ENCODE measurements at places on chromosomes 4 and X.

- DNase-seq = no peak
Measured at GRCh38 chr4:113959539-113959937, 19.9 kb downstream of the ARSJ start.

GRCh38 chrX:84108584-84108983 lies 79.4 kb downstream of the RPS6KA6 start:
- no peak for DNase-seq

DNA sequence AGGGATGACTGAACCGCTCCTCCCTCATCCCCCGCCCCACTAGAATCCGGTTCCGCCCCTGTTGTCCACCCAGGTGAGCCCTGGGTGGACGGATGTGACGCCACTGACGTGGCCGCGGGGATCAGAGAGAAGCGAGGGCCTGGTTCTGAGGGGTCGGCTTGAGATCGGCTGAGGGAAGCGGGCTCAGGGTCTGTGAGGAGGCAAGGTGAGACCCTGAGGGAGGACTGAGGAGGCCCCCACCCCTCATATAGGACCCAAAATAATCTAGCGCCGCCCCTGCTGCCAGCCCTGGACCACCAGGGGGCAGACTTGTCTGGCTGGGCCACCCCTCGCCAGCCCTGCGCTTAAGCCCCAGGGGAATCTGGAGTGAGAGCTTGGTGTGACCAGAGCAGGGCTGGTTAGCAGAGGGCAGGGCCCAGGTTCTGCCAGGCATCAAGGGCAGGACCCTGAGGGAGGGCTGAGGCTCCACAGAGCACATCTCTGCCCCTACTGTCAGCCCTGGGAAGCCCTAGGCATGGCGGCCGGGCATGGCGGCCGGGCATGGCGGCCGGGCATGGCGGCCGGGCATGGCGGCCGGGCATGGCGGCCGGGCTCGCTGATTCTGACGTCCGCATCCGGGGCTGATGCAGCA lies at the start of gene MAGEA8:
TSS of gene MAGEA8 (plus strand) at position 103 of the 631 bp plus-strand sequence. CDS start 3,090 bp downstream, outside the sequence.
- no peak for DNase-seq

DNA sequence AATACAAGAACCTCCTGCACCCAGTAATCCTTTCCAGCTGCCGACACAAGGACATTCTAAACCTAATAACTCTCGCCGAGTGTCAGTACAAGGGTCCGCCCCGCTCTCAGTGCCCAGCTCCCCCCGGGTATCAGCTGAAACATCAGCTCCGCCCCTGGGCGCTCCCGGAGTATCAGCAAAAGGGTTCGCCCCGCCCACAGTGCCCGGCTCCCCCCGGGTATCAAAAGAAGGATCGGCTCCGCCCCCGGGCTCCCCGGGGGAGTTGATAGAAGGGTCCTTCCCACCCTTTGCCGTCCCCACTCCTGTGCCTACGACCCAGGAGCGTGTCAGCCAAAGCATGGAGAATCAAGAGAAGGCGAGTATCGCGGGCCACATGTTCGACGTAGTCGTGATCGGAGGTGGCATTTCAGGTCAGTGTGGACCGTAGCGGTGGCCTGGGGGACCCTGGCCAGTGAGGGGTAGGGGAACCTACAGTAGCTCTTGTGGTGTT lies at the start of gene MAOA:
TSS of gene MAOA (plus strand) at position 295 of the 490 bp plus-strand sequence. CDS start at position 338, 43 bp downstream.
- DNase-seq = peak; percentile 34

GRCh38 chr4:132797856-132798255 lies 351.2 kb upstream of the PCDH10 start:
- no peak for DNase-seq

- no peak for DNase-seq
Measured at GRCh38 chr4:170248029-170248428, 158.3 kb upstream of the AADAT start.

DNA sequence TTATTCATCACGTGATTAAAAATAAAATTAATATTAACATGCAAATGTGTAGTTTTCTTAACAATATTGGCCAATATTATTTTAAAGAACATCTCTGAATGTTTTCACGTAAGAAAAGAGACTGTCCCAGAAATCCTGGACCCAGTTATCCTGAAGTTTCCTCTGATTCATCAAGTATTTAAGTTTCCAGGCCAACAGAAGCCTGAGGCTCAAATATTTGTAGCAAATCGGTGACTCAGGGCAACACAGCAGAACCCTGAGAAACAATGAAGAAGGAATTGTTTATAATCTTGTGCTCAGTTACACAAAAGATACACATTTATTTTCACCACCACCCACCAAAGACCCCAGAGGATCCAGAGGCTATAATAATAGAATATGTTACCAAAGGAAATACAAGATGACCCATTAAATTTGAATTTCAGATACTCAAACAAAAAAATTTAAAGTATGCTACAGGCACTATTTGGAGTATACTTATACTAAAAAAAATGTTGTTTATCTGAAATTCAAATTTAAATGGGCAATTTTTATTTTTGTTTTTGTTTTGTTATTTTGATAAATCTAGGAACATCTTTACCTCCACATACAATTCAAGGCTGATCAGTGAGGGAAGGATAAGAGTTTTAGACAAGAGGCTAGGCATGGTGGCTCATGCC lies 33.9 kb upstream of the SLC7A11 start:
- no peak for DNase-seq

DNA sequence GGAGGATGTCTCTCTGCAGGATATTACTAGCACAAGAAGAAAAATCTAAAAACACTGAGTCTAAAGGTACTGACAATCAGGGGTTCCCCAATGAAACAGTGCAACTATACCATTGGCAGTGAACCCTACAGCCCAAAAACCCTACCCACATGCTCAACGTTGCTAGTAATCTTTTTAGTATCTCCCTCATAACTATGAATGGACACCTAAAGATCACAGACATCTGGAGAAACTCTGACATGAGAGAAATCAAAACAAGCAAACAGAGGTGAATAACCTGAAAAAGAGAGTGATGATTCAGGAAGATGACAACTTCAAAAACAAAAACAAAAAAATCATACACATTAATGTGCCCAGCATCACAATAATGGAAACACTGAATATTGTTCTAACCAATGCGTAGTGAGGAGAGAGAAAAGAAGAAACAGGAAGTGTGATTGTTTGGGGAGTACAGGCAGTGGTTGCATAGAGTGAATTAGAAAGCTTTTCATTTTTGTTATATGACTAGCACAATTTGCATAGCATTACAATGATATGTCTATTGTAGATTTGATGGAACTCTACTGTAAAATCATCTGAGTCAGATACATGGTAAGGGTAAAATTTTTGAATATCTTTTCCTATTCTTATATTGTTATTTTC lies 78.9 kb upstream of the FMR1 start:
- DNase-seq = no peak

DNA sequence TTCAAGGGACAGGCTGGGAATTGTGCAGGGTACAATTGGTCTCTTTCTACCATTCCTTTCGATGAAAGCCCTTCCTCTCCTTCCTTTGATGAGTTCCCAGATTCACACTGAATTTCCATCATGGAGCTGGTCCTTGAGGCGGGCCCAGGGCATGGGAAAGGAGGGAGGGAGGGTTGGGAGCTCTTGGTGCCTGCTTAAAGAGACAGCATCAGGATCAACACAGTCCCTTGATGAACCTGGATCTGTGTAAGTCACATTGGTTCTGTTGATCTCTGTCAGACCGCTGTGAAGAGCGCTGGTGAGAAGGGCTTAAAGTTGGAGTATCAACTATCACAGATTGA lies 4.4 kb downstream of the PLP1 start:
- DNase-seq = no peak

- DNase-seq = no peak
Measured at GRCh38 chrX:63713526-63713925, 71.5 kb downstream of the ARHGEF9 start.

- no peak for DNase-seq
Measured at GRCh38 chrX:19775830-19776485, 111.4 kb downstream of the SH3KBP1 start.

DNA sequence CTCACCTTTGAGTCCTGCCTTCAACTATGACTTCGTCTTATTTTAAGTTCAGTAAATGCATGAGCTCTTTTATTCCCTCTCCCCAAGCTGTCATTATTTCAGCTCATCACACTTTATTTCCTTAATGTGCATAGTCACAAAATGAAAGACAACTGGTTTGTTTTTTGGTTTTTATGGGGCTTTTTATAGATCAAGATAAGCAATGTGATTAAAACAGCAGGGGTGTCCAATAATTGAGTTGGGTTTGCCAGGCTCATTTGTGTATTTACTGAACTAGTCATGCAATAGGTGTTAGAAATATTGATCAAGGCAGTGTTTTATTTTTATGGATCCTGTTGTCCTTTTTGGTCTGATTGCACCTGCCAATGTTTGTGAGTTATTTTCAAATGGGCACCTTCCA lies 102.2 kb downstream of the FRMPD4 start:
- no peak for DNase-seq

DNA sequence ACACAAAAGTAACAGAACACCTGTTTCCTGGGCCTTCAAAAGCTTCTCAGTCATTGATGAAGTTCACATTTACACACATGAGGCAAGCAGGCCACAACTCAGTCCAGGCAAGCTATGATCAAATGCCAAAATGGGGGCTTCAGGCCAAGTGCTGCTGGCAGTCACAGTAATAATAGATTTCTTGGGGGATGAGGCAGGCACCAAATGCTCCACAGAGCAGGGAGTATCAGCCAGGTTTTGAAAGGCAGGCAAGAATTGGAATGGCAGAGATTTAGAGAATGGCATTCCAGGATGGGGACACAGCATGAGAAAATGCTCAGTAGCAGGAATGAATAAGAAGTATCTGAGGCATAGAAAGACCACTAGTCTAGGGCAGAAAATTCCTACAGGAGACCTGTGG lies 52.8 kb downstream of the GRIA3 start:
- DNase-seq = no peak

GRCh38 chr4:102120846-102121245 lies 224.4 kb downstream of the SLC39A8 start:
- DNase-seq = no peak

DNA sequence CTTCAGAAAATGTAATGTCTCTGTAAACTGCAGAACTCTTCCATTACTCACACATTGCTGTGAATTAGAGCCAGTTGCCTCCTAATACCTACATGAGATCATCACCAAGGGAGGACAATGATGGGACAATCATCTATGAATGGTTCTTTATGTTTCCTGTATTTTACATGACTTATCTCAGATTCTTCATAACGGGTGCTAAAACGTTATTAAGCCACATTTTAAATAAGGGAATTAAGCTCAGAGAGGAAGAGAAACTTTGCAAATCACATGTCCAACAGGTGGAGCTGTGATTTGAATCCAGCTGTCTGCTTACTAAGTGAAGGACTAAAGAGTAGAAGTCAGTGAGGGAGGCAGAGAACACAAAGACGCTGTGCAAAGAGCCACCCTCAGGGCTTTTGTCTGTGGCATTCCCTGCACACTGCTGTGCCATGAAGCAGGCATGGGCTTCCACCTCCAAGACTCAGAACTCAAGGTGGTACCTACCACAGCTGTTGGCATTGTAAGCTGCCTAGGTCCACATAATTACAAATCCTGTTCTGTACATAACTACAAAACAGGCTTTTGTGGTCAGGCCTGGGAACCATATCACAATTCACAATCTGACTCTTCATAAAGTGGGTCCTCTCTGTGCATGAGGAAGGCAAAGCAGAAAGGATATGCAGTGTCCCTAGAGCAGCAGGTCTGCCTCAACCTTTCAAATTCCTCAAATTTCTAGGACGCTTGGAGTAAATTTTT lies 12.8 kb downstream of the TBC1D9 start:
- DNase-seq = no peak

DNA sequence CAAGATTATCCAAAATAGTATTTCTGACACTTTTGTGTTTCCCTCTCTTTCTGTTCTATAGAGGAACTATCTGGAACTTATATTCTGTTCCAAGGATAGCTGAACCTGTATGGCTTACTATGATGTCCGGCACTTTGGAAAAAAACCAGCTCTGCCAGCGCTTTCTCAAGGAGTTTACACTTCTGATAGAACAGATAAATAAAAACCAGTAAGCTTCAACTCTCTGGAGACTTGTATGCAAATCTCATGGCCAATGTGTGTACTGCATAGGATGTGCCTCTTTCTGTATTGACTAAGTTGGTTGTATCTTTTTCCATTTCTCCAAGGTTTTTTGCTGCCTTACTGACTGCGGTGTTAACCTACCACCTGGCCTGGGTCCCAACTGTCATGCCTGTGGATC lies 92.5 kb downstream of the FNIP2 start:
- no peak for DNase-seq

GRCh38 chrX:24125028-24125612 lies 24.4 kb upstream of the ZFX start:
- no peak for DNase-seq

DNA sequence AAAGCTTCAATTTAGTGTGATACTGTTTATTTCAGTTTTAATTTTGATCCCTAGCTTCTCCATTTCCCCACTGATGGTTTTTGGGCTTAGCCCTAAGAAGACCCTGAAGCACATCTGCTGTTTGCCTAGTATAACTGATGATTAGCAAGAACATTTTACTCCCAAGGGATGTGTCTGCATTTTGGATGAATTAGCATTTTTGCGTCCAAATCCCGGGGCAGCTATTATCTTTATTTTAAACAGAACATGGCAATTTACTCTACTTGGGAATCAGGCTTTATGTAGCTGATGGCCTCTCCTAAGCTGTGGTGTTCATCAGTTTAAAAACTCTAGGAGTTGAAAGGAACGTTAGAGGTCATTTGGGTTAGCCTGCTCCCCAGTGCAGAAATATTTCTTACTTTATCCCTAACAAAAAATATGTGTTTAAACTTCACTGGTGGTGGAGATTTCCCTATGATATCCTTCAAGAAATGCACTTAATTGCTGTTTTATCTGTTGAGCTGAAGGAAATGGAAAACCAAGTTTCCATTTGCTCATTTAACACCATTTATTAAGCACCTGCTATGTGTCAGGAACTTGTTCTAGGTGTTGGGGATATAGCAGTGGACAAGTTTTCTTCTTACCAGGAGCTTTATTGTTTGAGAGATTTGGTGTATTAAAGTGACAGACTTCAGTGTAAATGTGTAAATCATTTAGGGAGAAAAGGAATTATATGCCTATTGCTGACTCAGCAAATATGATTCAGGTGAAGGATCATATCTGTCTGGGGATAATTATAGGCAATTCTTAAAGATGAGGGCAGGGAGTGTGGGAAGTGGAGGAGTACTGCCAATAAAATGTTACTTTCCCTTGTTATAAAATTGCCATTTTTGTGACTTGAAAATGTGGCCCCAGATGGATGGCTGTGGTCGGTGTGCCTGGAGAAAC lies 3.4 kb downstream of the SEPTIN11 start:
- DNase-seq = no peak

All from stimulated activated CD4-positive, alpha-beta T cell treated with anti-CD3 and anti-CD28 coated beads, Interleukin-4, amount 100 ng/mL, for 4 hours (primary cell).